ENCODE measurements at places on chromosomes 1 and 21.

DNA sequence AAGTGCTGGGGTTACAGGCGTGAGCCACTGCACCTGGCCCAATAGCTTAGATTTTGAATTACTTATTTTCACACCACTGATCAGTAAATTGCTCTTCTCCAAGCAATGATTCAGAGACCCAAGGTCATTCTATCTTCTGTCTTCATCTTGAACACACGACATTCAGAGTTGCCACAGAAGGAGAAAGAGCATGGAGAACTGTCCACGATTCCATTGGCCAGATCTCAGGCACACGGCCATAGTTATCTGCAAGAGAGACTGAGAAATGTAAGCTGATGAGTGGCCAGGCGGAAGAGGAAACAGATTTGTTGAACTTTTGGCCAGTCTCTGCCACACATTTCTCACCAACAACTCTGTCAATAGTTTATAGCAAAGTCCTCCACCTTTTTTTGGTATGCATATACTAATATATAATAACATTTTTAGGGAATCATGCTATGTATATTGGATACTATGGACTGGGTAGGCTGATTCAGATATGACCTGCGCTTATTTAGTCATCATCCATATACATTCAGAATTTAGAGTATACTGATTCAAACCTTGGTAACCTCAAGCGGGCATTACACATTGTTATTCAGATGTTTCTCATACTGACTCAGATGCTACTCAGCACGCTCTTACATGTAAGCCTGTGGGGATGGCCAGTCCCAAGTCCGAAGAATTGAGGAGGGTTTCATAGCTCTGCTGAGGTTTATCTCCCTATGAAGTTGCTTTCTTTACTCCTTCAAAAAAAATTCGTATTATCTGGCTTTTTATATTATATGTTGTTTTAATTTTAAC, 25.5 kb upstream of the CAP1 start:
- DNase-seq, result peak; percentile 92

- DNase-seq, result no peak
Measured at GRCh38 chr21:45257673-45258341, 29.9 kb downstream of the POFUT2 start.

DNA sequence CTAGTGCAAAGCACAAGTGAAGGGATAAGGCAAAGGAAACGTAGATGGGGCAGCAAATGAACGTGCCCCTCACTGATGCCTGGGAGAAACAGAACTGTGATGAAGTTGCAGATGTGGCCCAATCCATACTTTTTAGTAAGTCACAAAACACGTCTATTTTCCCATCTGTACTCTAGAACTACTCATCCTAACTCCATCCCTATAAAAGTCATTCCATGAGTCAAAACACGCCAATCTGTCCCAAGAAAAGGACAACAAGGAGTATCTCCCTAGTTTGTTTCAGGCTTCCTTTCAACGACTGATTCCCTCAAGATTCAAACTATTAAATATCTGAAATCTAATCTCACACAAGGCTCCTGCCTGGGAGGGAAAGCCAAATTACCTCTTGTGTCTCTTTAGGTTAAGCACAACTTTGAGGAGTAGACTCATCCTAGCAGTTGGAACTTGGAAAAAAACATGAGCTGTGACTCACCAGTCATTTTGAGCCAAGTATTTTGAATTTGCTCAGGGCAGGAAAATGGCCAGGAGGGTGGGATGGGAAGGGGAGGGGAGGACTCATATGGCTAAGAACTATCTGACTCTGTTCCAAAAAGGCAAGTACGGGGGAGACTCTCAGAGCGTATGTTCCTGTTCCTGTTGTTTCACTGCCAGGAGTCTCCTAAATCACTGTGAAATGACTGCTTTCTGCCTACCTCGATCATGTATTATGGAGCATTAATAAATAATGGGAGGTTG, 214.5 kb upstream of the CAMK1G start:
- peak; percentile 99 for DNase-seq

DNA sequence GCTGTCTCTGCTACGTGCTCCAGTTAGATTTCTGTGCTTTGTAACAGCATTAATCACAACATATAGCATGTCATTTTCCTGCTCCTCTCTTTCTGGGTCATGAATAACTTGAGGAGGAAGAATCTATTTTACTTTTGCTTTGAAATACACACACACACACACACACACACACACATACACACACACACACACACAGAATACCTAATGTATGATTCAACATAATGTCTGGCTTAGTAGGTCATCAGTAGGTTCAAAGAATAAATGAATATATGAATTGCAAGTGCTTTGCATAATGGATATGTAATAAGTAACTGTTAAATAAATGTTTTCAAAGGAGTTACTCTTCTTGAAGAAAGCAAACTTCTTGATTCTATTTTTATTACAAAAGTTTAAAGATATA, 249.0 kb downstream of the PDE4B start:
- peak; percentile 3 for DNase-seq

- peak; percentile 71 for DNase-seq
Measured at GRCh38 chr1:200670242-200671118, 773 bp upstream of the DDX59 start.

DNA sequence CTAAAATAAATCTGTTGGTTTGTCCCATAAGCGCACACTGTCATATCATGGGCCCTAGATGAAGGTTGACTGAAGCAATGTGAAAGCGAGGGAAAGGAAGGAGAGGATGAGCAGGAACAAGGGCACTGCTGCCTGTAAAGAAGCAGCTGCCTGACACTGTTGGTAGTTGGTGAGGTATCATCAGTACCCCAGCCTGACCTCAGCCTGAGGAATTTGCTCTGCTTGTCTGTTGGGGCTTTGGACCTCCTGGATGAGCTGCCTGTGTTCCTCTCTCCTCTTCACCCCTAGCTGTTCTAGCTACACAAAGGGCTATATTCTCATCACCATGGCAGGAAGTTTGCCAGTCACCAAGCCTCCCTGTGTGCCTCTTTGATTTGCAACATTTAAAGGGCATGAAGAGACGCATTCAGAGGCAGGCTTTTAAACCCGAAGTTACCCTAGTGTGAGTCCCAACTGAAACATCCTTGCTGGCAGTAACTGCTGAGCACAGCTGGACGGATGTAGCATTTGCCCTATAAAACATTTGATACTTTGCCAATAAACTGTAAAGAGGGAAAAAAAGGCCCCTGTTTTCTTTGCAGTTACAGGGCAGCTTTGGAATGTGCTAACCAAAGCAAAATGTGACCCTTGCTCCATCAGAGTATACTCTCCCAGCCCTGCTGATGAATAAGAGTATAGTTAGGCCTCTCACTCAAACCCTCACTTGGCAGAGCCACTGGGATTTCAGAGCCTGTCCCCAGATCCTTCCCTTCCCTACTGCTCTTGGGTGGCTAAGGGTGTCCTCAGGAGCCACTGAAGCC, 22.2 kb upstream of the SPATA6 start:
- peak; percentile 67 for DNase-seq

DNA sequence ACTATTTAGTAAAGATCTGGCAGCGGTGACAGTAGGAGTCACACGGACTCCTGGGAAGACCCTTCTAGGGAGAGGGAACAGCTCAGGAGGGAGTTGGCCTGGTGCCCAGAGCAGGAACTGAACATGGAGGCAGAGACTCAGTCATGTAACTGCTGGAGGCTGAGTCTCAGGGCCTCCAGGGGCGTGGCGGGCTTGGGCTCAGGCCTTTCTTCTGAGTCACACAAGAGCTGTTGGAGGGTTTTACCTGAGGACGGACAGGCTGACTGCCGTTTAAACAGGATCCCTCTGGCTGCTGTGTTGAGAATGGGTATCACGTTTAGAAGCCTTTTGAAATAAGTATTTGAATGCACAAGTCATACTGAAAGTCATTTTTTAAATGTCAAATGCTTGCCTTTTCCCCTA, 7.2 kb upstream of the ETS2 start:
- peak; percentile 55 for DNase-seq

GRCh38 chr21:32599091-32599490, 13.1 kb downstream of the CFAP298 start:
- DNase-seq, result no peak

DNA sequence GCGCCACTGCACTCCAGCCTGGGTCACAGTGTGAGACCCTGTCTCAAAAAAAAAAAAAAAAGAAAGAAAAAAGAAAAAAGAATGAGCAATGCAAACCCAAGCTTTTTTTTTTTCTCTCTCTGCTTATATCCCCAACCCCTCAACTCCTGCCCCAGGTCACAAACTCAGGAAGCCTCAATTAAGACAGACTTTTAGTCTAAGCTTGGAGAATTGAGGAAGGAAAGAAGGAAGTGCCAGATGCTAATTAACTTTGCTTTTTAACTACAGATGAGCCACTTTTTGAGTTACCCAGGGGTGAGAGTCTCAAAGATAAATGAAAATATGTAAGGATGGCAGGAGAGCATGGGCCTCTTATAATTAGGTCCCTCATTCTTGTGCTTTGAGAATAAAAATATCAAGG, 33.3 kb downstream of the PIK3CD start:
- no peak for DNase-seq

GRCh38 chr21:36744560-36745231, 45.8 kb downstream of the SIM2 start:
- DNase-seq, result no peak

DNA sequence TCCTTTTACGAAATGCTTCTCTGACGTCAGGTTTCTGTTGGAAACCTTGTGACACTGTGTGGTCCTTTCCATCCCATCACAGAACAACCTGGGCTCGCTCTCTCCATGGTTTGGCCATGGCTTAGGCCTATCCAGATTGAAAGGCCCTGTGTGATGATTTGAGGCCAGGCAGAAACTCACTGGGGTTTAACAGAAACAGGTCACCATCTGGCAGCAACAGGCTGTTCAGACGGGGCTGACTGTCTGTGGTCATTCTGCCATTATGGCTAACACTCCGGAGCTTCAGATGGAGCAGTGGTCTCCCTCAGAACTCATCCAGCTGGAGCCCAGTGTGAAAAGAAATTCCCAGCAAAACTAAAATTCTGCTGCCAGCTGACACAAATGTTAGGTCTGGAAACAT, 9.3 kb downstream of the PLEKHM2 start:
- DNase-seq, result no peak

- peak; percentile 57 for DNase-seq
Measured at GRCh38 chr21:31580866-31581276, 78.6 kb upstream of the SOD1 start.

- no peak for DNase-seq
Measured at GRCh38 chr1:53556657-53557227, 97.5 kb downstream of the DMRTB1 start.

DNA sequence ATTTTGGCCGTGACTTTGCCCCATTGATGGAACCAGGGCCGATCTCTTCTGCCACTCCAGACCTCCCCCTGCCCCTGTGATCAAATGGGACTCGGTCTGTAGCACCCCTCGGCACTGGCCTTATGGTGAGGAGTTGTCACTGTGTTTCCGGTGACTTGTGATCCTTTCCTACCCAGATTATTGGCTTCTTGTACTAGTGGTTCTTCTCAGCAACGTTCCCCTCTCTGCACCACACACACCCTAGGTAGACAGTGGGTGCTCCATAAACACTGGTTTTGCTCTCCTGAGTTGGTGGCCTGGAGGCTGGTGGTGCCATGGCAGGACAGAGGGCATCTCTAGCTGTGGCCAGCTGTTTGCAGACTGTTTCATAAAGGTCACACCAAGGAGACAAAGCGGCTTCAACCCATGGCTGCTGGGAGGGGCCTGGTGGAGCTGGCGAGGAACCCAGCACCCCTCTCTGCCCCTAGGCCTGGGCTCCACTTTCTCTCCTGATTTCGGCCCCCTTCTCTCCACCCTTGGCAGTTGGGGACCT, 50.7 kb downstream of the DHRS3 start:
- no peak for DNase-seq

DNA sequence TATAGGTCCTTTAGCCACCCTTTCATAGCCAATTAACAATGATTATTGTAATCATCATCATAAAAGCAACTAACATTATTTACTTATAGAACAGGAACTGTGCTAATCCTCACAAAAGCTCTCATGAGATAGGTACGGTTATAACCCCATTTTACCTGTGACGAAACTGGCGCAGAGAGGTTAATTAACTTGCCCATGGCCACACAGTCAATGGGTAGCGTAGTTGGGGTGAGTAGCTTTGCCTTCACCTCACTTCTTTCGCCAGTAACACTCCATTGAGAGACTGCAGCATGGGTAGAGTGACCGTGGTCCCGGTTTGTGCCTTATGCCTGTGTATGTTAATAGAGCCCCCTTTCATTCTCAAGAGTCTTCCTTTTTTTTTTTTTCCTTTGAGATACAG, 10.3 kb downstream of the NIPAL3 start:
- DNase-seq, result no peak

DNA sequence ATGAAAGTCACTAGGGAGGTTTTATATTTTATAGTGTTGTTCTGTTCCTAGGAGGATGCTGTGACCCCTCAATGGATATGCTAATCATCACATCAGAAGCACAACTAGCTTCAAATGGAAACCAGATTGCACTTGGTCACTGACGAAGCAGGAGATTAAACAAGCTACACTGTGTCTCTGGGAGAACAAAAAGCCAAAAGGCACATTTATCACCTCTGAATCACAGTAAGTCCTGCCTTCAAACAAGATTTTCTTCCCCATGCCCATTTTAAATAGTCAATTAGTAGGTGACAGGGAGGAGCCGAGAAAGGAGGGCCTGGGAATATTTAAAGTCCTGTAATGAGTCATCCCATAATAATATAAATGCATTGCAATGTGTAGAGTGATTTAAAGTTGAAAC, 38.1 kb downstream of the RGS2 start:
- peak; percentile 60 for DNase-seq

DNA sequence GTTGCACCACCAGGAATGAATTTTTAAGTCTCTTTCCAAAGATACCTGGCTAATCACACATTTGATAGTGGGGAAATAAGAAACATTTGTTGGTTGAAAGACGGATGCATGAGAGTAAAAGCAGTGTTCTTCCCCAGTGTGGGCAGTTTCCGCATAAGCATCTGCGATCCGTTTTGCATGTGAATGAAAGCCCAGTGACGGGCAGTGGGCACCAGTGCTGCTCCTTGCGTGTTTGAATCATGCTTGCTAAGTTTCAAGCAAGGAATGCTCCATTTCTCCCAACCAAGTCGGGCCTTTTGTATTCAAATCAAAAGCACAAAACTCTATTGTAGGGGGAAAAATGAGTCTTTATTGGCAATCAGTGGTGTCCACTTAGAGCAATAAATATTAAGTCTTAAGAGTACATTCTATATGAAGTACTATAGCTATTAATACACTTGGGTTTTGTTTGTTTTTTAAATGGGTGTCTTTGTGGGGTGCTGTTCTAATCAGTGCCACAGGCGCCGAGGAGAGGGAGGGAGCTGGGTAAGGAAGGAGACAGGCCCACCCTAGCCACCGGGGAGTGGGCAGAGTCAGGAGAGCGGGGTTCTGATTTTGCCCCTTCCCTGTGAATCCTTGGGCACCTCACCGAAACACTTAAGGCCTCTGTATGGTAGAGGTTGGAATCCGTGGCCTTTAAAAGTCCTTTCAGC, 750 bp upstream of the PTGFRN start:
- DNase-seq, result no peak

DNA sequence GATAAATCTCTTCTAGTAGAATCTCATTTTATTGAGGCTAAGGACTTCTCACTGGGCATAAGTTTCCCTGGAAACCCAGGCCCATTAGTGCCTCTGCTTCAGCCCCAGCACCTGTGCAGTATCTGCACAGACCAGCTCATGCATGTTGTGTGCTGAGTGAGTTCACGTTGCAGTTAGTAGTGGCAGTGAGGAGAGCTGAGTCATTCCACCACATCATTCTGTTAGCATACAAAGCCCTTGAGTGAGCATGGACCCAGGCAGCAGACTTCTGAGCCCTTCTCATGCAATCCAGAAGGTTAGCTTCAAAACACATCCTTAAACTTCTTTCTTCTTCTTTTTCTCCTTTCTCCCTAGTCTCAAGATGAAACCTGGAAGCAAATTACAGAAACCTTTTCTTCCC, 45.8 kb upstream of the NTPCR start:
- DNase-seq, result peak; percentile 66

GRCh38 chr1:84847253-84848250, 45.5 kb downstream of the LPAR3 start:
- DNase-seq, result peak; percentile 94

Data from fibroblast of skin of right biceps (primary cell).